NCI-H524 (cell line): ENCODE measurements at places on chromosomes 1 and 21.

DNA sequence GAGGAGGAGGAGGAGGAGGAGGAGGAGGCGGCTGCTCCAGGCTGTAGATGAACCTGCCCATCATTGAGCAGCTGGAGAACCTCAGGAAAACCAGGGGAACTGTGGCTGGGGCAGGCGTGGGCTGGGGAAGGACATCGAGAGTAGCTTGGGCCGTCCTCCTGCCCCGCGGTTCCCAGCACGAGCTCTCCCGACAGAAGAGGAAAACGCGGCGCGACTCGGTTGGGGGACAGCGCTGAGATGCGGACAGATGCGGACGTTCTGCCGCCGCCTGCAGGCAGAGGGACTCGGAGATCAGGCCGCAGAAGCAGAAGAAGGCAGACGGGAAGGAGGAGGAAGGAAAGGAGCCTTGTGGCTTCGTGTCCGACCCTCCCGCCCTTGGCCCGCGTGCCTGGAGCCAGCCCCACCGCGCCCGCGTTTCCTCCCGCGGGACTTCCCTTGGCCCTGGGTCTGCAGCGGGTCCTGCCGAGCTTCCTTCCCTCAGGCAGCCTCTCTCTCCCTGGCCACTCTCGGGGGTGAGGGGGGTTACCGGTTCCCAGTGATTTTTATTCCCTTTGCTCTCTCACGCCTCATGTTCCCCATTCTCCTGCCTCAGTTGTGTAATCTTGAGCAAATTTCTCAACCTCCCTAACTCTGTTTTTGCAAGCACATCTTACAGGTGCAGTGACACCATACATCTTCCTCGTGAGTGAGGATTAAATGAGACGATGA, 1.7 kb upstream of the TNFRSF9 start:
- peak; percentile 9 for DNase-seq

GRCh38 chr1:228472655-228473054, 14.5 kb upstream of the RNF187 start:
- no peak for DNase-seq

DNA sequence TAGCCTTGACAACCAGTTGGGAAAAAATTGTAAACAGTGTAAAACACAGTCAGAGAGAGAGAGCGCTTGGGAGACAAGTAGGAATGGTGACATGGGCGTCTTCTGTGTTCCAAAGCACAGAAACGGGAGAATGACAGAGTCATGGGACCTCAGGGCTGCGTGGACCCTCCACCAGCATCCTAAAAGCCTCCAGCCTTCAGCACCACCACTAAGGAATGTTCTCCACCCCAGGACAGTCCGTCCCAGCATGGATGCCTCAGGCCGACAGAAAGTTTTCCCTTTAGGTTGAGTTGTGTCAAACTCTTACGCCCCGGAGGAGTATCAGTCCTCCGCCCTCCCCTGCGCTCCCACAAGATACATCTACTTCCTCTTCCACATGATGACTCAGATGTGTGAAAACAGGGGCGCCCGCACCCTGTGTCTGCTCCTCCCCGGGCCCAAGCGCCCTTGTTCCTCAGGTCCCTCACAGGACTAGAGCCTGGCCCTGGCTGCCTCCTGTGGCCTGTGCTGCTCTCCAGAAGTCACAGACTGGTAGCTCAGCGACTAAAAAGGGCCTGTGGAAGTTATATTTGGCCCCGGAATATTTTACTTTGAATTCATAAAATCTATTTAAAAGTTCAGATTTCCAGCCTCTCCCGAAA, 63.9 kb upstream of the EFHD2 start:
- DNase-seq = no peak

DNA sequence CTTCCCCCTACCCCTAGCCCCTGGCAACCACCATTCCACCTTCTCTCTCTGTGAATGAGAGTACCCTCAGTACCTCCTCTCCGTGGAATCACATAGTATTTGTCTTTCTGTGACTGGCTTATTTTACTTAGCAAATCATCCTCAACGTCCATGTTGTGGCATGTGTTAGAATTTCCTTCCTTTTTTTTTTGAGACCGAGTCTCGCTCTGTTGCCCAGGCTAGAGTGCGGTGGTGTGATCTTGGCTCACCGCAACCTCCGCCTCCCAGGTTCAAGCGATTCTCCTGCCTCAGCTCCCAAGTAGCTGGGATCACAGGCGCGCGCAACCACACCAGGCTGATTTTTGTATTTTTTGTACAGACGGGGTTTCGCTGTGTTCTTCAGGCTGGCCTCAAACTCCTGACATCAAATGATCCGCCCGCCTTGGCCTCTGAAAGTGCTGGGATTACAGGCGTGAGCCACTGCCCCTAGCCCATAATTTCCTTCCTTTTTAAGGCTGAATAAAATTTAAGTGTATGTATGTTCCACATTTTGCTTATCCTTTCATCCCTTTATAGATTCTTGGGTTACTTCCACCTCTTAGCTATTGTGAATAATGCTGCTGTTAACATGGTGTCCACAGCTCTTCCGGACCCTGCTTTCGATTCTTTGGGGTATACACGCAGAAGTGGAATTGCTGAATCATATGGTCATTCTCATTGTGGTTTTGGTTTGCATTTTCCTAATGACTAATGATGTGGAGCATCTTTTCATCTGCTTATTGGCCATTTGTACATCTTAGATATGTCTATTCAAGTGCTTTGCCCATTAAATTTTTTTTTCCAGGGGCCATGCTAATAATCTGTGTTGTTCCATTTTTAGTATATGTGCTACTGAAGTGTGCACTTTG, 32.3 kb downstream of the ERRFI1 start:
- no peak for DNase-seq

DNA sequence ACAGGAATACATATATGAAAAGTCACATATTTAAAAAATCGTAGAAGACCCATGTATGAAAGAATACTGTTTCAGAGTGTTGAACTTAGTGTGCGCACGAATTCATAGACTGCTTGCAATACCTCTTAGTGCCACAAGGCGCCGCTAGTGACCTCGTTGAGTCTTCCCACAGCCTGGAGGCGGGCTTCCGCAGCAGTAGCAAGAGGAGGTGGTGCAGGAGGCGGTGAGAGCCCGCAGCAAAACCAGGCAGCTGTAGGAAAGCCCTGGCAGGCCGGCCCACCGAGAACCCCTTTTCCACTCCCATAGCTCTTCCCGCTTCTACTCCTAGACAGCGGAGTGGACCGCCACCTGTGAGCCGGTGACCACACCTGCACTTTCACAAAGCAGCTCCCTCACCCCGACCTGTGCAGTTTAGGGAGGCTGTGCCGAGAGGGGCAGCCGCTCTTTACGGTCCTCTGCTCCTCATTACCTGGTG, 23.5 kb downstream of the MTARC1 start:
- peak; percentile 62 for DNase-seq

DNA sequence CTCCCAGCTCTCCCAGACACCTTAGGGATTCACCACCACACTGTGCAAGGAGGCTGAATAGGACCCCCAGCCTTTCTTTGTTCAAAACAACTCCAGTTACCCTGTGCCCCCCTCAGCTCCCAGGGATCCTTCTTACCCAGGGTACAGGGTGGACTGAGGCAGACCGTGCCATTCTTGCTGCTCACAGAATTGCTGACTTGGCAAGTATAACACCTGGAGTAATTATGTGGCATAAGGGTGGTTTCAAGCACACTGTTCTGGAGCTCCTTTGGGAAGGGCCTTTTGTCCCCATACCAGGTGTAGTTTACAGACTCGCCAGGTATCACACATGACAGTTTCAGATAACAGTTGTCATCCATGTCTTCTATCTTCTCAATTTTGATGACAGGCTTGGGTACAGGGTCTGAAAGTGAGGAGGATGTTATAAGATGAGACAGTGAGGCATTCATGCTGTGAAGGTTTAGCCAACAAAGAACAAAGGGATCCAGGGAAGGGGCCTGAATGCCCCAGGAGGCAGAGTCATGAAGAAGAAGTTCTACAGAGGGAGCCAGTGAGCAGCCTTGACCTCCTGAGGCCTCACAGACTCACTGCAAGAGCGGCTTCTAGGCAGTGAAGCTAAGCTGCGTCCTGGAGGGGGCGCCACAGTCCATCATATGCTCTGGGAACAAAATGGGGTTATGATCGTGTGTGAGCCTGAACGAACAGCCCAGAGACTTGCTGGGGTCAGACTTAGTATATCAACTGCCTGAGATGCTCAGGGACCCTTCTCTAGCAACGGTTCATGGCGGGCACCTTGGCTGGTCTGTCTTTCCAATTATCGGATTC, 30.3 kb downstream of the CD48 start:
- DNase-seq = peak; percentile 53

GRCh38 chr21:36776981-36777617, 78.2 kb downstream of the SIM2 start:
- DNase-seq = no peak

DNA sequence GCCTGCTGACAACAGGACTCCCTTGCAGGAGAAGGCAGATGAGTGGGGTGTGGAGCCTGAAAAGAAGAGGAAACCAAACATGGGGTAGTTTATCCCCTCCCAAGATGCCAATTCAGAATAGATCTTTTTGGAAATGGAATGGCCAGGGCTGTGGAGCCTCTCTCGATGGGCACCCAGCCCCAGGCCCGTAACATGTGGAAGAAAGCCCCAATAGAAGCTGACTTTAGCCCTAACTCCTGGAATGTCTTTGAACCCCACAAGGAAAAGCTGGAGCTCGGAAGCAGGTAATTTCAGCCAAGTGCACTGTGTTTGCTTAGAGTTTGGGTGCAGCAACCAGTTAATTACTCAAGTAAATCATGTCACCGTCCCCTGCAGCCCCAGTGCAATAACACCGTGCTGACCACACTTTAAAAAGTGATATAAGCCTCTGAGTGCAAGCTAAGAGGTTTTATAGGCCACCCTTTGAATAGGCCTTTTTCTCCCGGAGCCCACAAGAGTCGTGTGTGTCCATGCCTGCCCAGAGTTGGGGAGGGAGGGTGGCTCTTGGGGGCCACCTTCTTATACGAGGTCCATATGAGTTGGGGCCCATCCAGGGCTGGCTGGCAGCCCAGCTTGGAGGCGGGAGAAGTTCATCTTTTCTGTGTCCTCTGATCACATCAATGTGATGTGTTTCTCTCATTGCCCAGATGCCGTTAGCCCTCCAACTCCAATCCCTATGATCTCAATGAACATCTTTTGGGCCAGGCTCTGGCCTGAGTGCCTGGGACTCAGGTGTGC, 153.2 kb downstream of the TRABD2B start:
- DNase-seq = no peak
